Activated gamma-delta T cell treated with Interleukin-2 at 50 U/mL for 16 hours (primary cell): ENCODE measurements at places on chromosomes 2 and 18.

DNA sequence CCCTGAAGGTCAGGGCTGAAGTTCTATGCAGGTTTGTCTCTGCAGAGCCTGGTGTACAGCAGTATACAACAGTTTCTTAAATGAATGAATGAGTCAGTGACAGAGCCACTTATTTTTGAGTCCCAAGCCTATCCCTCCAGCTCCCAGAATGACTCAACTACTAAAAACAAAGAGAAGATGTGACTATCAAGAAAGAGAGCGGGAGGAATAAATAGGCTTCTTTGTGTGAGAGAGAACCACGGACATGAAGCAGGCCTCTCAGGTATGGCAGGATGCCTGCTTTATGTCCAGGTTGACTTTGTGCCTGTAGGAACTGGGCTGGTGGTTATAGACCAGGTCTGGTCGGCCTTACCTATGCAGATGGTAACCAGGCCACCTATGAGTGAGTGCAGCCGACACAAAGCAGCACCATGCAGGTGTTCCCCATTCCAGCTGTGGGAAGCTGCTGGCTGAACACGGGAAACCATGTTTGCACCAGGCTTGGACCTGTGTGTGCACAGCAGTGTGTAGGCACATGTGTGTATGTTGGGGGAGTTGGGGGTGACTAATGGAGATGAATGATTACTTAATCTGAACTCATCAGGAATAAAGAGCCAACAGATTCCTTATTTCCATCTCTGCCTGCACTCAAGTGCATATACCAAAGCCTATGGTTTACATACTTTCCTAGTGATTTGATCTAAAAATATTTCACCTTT lies 171.0 kb downstream of the OSR1 start:
- DNase-seq = no peak

- no peak for DNase-seq
These were observed 47.5 kb downstream of the ARID5A start for GRCh38 chr2:96584017-96584416.

GRCh38 chr18:70966419-70966818 lies 677.6 kb downstream of the SOCS6 start:
- no peak for DNase-seq

DNA sequence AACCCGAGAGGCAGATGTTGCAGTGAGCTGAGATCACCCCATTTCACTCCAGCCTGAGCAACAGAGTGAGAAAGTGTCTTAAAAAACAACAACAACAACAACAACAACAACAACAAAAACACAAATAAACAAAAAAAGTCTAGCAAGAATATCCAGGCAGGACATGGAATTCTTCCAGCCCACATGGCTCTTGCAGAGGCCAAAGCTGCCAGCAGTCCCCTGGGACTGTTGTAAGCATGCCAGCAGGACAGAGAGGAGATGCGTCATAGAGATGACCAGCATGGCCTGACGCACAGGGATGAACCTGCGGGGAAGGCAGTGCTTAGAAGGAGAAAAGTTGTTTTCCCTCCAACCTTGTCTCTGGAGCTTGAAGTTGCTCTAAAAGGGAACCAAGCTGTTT lies 182.3 kb upstream of the PGAP1 start:
- no peak for DNase-seq

- no peak for DNase-seq
These were observed 5.0 kb downstream of the LDLRAD4 start for GRCh38 chr18:13223311-13224143.

DNA sequence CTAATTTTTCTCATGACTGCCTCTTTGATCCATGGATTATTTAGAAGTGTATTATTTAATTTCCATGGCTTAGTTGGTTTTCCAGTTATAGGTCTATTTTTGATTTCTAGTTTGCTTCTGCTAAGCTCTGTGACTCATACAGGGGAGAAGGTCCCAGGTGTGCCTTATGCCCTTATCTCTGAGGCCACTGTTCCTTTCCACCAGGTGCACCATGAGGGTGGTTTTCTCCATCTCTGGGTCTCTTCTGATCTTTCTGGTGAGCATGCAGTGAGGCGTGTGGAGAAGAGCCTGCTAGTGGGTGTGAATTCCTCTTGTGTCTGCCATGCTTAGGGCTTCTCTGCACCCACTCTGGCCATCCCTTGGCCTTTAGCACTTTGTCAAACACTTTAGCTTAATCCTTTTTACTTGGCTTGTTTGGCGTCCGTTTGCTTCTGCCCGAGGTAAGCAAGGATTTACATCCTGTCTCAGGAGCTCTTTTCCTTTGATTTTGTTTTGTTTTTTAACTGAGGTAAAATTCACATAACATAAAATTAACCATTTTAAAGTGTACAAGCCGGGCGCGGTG lies 129.8 kb upstream of the ARL4C start:
- no peak for DNase-seq
